ENCODE measurements at places on chromosomes 1 and 21.

DNA sequence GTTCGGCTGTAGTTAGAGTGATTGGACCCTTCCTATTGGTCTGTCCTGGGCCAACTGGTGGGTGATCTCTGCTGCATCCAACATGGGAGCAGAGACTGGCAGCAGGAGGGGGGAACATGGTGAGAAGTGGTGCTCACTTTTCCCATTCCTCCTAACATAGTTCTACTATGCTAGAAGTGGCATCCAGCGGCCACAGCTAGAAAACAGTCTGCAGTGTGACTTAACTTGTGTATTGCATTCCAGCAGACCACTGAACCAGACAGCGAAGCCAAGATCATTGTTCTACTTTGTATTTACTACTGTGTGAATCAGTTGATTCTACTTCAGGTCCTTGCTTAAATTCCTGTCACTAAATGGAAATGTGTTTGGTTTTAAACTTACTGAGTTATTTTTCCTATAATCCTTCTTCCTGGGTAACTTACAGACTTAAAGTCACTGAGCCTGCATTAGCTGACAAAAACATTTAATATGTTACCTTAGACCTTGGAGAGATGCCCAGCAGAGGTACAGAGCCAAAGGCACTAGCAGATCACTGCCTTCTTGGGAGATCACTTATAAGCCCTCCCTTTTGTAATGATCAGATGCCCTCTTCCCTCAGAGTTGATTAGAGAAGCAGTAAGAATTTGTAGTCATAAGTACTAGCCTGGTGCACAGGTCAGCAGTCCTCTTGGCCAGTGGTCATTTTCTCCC lies 8.2 kb downstream of the FABP3 start:
- no peak for DNase-seq

- DNase-seq = peak; percentile 73
Measured at GRCh38 chr1:7942214-7942921, 1.7 kb upstream of the TNFRSF9 start.

DNA sequence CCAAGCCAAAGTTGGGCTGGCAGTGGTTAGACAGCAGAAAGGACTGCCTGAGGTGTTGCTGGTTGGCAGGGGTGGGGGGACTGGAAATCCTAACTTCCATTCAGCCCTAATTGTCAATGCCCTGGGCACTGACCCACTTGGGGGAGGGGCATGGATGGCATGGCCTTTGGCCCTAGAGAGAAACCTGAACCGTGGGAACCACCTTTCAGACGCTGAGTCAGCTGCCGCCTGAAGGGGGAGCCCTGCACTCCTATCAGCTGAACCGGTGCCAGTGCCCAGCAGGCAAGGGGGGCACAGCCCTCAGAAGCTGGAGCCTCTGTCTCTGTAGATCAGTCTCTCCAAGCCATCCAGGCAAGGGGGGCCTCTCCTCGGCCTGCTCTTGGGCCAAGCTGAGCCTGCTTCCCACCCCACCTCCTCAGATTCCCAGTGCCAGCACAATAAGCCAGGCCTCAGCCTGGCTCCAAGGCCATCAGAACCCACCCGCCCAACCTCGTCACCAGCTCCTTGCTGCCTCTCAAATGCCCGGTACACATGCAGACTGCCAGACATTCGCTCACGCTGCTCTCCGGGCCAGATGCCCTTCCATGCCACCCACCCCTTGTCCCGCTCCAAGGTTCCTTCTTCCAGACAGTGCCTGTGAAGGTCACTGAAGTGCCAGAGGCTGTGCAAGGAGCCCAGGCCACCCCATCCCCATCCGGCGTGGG lies 11.6 kb downstream of the TINAGL1 start:
- no peak for DNase-seq

- no peak for DNase-seq
Measured at GRCh38 chr1:147762233-147763024, 2.0 kb upstream of the GJA5 start.

GRCh38 chr1:200154069-200154767 lies 126.7 kb downstream of the NR5A2 start:
- DNase-seq = no peak

DNA sequence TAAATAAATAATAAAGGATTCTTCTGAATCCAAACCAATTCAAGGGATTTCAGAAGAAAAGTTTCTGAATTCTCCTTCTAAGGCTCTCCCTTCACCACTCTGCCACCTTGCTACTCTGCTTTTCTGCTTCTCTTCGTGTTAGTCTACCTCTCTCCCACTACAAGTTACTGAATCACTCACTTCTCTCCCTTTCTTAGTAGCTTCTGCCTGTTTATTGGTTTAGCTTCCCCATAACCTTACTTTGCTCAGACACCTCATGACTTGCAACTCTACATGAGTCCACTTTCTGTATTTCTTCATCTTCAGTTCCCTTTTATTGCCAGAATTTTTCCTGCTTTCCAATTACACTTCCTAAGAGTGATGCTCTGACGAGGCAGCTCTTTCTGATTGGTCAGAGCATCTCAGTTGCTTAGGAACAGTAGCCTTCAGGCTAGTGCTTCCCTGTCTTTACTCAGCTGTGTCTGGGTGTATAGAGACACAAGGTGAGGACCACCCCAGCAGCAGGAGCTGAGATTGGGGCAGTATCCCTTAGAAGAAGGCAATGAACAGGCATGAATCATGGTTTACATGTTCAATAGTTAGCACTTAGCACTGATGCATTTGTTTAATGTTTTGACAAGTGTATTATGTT lies 144.6 kb downstream of the SLC30A10 start:
- no peak for DNase-seq

- DNase-seq = peak; percentile 41
Measured at GRCh38 chr1:225469051-225469450, 41.2 kb upstream of the LBR start.

Measured in left forelimb (tissue), 1 donor.